LoVo (cell line): ENCODE measurements at places on chromosomes 12 and 14.
A peak's percentile ranks its signal among the peaks of the same experiment; 100 is the strongest.

DNA sequence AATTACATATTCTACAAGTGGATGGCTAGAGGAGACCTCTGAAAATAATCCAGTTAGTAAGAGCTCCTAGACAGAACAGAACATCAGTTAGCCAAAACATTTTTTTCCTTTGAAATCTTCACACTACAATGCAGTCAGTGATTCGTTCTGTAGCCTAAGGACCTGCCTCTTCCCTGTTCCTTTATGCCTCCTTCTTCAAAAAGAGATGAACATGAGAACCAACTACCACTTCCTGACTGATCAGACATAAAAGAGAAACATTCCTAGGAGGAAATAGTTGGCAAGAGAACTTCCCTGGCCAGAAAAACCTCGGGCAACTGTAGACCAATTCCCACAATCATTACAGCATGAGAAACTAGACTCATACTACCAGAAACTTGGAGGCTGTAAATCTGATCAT is 29.4 kb downstream of the ITPR2 start:
- DNase-seq: no peak

GRCh38 chr12:44668443-44668842 is 207.7 kb downstream of the NELL2 start:
- DNase-seq: no peak

- DNase-seq: no peak
Measured at GRCh38 chr14:38900887-38901286, 202.1 kb downstream of the SEC23A start.

DNA sequence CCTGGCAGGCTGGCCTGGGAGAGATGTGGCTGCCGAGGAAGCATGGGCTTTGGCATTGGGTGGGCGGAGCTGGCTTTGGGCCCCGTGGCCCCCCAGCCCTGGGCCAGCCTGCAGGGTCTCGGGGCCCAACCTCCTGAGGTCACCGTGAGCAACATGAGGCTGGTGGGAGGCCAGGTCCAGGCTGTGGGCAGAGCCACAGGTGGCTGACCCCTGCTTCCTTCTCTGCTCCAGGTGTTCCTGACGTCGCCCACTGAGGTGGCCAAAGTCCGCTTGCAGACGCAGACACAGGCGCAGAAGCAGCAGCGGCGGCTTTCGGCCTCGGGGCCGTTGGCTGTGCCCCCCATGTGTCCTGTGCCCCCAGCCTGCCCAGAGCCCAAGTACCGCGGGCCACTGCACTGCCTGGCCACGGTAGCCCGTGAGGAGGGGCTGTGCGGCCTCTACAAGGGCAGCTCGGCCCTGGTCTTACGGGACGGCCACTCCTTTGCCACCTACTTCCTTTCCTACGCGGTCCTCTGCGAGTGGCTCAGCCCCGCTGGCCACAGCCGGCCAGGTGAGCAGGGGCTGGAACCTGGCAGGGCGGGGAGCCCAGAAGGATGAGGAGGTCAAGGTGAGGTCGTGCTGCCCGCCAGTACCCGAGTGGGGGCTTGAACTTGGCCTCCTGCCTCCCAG is 5.5 kb downstream of the SLC25A47 start:
- DNase-seq: no peak

DNA sequence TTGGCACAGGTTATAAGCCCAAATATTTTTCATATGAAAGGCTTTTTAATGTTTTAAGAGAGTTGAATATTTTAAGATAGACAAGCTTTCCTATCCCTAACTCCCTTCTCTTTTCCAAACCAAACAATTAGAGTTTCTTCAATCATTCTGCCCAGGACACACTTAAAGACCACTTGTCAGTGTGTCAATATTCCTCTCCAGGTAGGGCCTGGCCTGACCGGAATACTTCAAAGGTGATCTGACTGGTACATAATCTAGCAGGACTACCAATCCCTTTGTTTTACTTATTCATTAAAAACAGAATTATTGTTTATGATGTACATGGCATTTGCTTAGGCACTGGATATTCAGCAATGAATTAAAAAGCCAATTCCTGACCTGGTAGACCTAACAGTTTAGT is 24.2 kb upstream of the SNRPF start:
- no peak for DNase-seq

DNA sequence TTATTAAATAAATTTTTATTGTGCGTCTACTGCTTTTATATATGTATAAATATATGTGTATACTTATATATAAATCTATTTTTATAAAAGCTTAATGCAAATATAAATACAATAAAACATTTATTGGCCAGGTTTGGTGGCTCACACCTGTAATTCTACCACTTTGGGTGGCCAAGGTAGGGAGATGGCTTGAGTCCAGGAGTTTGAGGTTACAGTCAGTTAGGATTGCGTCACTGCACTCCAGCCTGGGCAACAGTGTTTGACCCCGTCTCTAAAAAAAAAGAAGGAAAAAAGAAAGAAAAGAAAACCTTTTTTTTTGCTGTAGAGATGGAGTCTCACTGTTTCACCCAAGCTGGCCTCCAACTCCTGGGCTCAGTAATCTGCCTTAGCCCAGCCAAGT is 20.9 kb downstream of the ACTR6 start:
- no peak for DNase-seq

- DNase-seq: no peak
Measured at GRCh38 chr14:27078191-27078590, 480.4 kb upstream of the NOVA1 start.

- DNase-seq: no peak
Measured at GRCh38 chr14:103556946-103557758, 5.3 kb downstream of the BAG5 start.

DNA sequence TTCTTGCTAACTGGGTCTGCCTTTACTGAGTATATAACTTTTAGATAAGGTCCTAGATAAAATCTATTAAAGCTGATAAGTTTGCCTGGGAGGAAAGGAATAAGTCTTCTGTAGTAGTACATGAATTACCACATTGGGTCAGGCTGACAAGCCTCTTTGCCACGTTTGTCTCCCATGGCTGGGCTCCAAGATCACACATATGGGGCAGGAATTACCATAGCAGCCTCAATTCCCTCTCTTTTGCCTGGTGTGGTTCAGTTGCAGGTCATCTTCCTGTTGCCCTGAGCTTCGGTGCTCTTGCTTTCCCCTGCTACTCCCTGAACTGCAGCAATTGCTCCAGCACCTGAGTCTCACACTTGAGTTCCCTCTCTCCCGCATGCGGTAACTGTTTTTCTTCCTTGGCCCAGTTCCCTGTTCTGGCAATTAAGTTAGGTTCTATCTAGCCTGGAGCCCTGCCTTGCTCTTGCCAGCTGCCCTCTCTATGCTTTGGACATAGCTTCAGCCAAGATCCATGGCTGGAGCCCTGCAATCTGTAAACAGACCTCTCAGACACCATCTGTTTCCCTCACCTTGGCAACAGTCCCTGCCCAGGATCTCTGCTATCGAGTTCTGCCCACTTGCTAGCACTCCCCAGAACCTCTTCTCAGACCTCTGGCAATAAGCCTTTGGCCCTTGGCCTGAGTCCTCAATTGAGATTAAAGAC is 5.8 kb upstream of the GLT8D2 start:
- DNase-seq: no peak

GRCh38 chr14:90454041-90455000 is 57.5 kb downstream of the CALM1 start:
- peak; percentile 16 for DNase-seq

- DNase-seq: no peak
Measured at GRCh38 chr14:89432226-89432625, 15.2 kb upstream of the FOXN3 start.

DNA sequence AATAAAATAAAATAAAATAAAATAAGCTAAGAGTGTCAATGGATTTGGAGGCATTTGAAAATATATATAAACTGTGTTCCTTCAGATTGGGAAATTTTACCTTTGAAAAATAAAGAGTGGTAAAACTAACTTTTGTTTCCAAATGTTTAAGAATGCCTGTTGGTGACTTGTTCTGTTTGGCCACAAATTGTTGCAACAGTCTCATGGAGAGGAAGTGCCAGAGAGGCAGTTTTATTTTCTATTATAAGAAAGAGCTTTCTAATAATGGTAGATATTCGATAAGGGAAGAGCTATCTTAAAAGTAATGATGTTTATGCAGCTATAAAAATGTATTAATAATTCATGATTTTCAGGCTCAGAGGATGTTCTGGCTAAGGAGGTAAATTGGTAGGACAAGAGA is 68.8 kb upstream of the MDGA2 start:
- no peak for DNase-seq
